COLO829 (cell line): ENCODE measurements at places on chromosomes 4 and X.

DNA sequence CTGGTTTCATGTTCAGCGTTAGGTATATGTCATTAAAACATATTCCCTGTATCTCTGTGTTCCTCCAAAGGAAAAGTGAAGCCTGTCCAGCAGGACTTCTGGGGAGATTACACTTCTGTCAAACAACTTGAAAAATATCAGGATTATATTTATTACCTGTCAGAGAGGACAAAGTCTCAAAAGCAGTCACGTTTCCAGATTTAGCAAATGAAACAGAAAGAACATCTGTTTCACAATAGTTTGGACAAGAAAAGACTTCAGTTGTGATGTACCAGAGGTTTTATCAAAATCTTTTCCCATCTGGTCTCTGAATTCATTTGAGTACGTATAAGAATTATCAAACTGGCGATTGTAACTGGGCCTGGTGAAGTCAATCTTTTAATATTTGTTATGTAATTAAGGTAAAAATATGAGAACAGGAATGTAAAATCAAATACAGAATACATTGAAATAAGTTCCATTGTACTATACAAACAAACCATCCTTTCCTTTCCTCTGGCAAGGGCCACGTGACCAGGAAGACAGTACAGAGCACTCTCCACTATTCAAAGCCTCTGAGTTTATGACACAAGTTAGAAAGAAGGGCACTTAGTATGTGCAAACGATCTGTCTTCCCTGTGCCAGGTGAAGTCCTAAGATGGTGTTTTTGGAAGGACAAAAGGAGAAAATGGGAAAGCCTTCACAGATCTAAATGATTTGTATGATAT lies 3.2 kb downstream of the CASP3 start:
- no peak for DNase-seq

DNA sequence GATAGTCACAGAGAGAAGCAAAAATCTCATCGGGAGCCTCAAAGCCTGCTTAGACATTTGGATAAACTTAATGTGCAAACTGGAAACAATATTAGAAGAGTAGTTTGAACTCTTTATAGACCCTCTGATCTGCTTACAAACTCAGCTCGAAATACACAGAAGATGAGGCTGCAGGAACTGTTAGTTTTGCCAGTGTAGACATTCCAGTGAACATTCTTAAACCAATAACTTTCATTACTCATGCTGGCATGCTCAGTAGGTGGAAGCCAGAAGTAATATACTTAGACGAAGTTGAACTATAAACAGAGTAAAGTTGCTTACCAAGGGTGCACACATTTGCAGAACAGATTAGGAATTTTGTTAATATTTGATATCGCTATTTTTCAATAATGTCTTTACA lies 303.5 kb downstream of the ANKRD50 start:
- DNase-seq: no peak

DNA sequence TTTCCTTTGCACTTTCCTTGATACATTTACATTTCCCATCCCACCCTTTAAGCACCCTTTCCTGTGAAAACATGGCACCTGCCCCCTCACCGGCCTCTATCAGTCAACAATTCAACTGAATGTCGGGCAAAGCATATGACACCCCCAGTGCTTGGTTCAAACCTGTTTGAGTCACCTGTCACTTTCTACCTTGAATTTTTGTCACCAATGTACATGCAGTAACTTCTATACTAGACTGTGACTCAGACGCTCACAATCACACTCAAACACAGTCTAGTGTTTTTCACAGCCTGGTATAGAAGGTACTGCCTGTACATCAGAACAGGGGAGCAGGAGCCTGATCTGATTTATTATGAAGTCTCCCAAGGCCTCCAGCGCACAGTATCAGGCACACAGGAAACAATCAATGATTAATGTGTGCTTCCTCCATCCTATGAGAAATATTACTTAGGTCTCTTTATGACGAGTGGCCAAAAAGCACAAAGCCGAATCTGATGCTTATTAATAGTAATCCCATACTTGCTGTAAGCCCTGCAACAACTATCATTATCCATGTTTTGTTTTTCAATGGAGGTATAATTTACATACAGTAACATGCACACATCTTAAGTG lies 49.2 kb upstream of the FAM9C start:
- no peak for DNase-seq

GRCh38 chr4:186704057-186704456 lies 19.6 kb downstream of the FAT1 start:
- no peak for DNase-seq

GRCh38 chr4:72169861-72170260 lies 138.1 kb downstream of the NPFFR2 start:
- no peak for DNase-seq

- DNase-seq: peak; percentile 67
Measured at GRCh38 chr4:89836897-89837384, at the start of gene SNCA. Gene SNCA (minus strand): TSS chr4:89837161. CDS start chr4:89835667, 1,494 bp downstream.

- DNase-seq: no peak
Measured at GRCh38 chrX:66162331-66162822, 1.7 kb upstream of the HEPH start.

GRCh38 chr4:39928538-39928937 lies 49.2 kb downstream of the PDS5A start:
- no peak for DNase-seq

DNA sequence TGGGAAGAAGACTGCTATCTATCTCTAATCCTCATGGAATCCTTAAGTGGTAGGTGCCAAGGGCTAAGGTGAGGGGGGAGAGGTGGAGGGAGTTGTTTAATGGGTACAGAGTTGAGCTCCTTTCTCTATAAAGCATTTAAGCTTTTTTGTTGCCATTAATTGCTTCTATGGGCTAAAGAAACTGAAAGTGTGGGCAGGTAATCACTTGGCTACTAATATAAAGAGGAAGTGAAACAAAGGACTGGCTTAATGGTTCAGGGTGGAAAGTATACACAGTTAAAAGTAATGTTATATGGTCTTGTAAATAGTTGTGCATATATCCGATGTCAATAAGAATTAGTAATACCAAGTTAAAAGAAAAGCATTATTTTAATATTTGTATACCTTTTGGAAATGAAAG lies 83.9 kb downstream of the POLA1 start:
- no peak for DNase-seq

DNA sequence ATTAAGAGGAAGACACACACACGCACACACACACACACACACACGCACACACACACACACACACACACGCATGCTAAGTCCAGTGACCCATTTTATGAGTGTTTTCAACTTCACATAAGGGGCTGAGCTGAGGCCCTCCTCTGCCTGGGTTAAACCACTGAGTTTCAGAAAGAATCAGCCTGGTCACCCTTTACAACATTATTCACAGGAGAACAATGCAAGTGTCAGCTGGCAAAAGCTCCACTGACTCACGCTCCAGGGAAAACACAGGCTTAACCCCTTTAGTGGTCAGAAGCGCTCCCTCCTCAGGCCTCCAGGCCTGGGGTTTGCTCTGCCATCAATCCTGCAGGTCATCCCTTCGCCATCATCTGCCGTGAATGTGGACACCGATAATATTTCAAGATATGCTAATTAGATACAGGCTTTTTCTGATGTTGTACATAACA lies 46.9 kb downstream of the ACOX3 start:
- no peak for DNase-seq

DNA sequence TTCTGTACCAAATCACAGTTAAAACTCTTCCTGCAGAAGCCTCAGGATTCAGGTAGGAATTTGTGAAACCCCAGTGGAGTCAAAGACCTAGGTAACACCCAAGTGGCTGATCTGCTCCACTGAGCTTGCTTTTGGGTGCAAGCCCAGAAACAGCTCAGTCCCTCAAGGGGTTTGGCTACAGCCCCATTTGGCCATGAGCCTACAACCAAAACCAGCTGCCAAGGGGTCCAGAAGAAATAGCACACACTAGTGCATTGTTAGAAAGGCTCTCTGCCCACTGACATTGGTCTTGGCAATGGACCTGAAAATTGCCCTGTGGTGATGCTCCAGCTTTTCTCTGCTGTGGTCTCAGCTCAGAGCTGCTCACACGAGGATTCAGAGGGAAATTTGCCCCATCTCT lies 577.4 kb upstream of the INTU start:
- DNase-seq: no peak

DNA sequence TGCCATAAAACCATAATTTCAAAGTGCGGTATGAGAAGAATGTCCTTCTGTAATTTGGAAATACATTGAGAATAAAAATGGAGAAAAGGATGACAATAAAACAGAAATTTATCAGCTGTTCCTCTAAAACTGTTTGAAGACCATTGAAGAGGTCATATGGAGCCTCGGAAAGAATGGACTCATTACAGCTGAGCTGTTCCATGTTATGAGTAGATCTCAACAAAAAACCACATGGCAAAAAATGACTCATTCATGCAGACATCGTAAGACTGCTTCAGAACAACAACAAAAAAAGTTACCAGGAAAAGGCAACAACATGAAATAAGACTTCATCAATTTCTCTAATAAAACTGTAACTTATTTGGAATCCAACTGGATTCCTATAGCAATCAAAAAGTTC lies 39.7 kb downstream of the AKAP4 start:
- DNase-seq: peak; percentile 8

DNA sequence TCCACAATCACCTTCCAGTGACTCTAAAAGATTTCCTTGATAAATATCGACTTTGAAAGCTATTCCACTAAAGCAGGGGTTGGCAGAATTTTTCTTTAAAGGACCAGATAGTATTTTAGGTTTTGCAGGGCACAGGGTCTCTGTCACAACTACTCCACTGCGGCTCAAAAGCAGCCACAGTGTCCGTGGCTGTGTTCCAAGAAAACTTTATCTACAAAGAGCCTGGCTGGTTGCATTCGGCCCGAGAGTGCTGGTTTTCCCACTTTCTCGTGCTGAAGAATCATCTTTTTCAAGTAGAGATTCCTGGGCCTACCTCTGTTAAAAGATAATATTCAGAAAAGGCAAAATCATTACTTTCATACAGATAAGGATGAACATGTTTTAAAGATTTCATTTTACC lies 55.6 kb downstream of the TSPAN7 start:
- no peak for DNase-seq

DNA sequence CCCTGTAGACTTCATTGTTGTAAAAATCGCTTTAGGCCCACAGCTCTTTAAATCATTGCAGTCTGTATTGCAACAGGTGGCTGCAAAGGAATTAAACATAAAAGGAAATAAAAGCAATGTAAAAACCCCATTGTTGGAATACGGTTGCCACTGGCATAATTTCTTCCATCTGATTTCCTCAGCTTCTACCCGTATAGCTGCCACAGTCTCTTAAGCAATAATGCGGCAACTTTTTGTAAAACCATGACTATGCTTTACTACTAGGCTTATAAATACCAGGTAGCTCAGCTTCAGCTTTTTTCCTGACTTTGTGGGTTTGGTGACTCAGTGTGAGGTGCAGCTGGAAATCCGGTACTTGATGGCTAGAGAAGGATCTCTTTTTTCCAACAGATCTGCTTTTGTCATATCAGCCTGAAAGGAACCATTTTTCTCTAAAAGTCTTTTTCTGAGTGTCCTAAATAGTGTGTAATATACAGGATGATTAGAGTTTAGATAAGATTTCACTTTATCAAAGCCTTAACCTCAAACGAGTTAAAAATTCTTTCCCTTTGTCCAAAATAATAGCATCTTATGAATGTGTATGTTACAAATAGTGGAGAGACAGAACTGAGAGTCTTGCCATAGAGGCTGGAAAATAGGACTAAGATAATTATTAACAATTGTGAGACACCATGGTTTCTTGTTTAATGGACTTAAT lies 268.0 kb downstream of the ADGRL3 start:
- DNase-seq: peak; percentile 79

GRCh38 chr4:83771113-83771705 lies 235.3 kb downstream of the GPAT3 start:
- peak; percentile 71 for DNase-seq

DNA sequence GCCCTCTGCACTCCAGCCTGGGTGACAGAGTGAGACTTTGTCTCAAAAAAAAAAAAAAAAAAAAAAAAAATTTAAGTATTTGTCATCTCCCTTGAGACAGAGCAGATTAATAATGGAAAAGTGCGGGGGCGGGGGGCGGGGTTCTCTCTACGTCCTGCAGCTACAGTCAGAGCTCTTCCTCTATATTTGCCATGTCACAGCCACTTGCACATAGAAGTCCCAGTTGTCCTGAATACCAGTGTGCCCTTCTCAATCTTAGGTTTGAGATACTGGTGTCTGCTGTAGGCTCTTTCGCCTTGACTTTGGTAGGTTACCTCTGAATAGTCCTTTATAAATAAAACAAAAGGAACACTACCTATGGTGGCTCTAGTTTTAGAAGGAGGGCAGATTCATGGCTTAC lies 237.8 kb upstream of the PGRMC2 start:
- DNase-seq: peak; percentile 64

- DNase-seq: peak; percentile 38
Measured at GRCh38 chr4:55554453-55555030, 7.8 kb upstream of the CLOCK start.

GRCh38 chr4:159655547-159655946 lies 552.7 kb downstream of the RAPGEF2 start:
- DNase-seq: no peak

DNA sequence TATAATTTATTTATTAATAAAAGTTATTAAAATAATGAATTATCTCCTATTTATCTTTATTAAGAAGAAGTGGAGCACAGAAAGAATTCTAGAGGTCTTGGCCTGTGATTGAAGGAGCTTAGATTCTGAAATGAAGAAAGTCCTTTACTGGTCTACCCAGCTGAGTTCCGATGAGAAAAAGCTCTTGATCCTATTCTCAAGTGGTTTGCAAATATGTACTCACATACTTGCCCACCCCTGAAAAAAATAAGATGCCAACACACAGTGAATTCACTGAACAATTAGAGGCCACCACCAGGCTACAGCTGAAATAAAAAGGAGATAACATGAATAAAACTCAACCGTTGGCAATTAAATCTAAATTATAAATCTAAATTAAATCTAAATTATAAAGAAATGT lies 253.4 kb downstream of the MAPK10 start:
- DNase-seq: no peak

DNA sequence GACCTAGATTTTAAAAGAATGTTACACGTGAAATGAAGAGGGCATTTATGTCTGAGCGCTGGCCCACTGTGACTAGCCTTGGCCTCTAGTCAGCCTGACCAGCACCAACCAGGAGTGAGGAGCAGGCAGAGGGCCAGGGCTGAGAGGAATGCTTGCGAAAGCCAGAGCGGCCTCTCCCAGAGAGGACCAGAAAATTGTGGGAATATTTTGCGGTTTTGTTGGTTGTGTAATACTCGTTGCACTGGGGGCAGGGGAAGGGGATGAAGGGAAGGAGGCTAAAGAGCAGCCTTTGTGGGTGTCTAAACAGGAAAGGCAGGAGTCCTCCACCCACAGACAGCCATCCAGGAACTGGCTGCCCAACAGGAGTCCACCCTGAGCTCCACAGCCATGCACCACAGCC lies 3.8 kb downstream of the GABRE start:
- peak; percentile 14 for DNase-seq

- no peak for DNase-seq
Measured at GRCh38 chrX:122626871-122627270, 557.2 kb upstream of the GRIA3 start.

DNA sequence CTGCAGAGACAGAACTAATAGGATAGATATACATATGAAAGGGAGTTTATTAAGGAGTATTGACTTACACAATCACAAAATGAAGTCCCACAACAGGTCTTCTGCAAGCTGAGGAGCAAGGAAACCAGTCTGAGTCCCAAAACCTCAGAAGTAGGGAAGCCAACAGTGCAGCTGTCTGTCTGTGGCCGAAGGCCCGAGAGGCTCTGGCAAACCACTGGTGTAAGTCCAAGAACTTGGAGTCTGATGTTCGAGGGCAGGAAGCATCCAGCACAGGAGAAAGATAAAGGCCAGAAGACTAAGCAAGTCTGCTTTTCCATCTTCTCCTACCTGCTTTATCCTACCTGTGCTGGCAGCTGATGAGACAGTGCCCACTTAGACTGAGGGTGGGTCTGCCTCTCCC lies 89.6 kb downstream of the MXRA5 start:
- DNase-seq: no peak
